ENCODE measurements at places on chromosomes 11 and 22. TPM values are rescaled to one million over a fixed set of nuclear protein-coding genes. Genes with fewer than 3 reads are reported as not detected.

Gene NCR3LG1
- total RNA-seq = 3.4 TPM

Gene MCAT
- 39.0 TPM for total RNA-seq

Gene ACR
- total RNA-seq = not detected

Gene SAA4
- not detected for total RNA-seq

Gene NXPE1
- not detected for total RNA-seq

Gene PRPF19
- total RNA-seq = 297 TPM

Gene SPTBN2
- total RNA-seq = 0.82 TPM

Gene TTC12
- 7.5 TPM for total RNA-seq

Gene RASSF10
- not detected for total RNA-seq

Gene VPREB1
- not detected for total RNA-seq

Gene AIFM3
- 0.78 TPM for total RNA-seq

- DNase-seq = no peak
These were observed 82.9 kb upstream of the THY1 start for GRCh38 chr11:119505861-119506260.

DNA sequence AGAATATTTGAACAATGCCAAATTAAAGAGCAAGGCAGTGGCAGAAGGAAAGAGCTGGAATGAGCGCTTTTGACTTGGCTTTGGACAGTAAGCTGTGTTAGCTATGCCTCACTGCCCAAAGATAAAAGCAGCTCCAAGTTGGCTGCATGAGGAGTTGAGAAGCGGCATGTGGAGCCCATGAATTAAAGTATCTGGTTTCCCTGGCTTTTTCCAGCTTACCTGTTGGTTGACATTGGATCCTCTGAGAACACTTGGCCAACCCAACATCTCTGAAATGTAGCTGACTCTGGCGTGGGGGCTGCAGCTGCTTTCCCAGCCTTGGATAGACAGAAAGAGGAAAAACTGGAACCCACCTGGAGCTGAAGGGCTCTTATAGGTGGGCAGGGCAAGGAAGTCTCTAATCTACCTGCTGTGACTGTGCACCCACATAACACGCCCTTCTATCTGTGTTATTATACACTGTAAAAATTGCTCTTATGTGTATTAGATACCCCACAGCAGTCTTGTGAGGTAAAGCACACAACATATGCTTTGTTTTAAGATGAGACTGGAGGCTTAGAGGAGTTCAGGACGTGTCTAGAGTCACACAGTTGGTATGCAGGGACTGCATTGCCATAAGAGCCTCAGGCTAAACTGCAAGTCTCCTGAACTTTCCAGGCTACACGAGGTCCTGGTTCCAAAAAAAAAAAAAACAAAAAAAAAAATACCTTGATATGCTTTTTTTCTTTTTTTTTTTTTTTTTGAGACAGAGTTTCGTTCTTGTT lies 5.8 kb downstream of the UBASH3B start:
- no peak for DNase-seq

DNA sequence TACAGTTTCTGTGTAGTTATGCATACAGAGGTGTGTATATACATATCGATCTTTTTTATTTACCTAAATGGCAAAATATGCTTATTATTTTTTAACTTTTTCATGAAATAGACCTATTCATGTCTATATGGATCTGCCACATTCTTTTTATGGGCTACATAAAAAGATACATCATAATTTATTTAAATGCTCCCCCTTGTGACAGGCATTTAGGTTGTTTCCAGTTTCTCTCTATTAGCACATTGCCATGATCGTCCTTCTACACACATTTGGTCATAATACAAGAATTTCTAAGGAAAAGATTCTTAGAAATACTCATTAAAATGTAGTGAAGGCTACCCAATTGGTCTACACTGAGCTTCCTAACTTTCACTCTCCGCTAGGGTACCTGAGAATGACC lies 1067.4 kb downstream of the OPCML start:
- DNase-seq = no peak

DNA sequence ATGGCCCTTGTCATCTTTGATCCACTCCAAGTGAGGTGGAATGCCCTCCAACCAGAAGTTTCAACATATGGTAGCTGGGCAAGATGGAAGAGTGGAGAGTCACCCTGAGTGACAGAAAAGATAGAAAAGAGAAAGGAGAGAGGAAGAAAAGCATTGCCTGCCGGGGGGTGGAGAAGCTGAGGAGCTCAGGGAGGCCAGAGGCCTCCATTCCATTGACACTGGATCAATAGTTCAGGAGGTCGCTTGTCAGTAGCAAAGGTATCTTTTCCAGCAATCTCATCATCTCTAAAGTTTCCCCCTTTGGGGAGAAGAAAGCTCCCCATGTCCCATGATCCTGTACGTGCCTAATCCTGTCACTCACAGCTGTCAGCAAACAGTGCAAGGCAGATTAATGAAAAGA lies 6.7 kb upstream of the C1QTNF6 start:
- DNase-seq = no peak

DNA sequence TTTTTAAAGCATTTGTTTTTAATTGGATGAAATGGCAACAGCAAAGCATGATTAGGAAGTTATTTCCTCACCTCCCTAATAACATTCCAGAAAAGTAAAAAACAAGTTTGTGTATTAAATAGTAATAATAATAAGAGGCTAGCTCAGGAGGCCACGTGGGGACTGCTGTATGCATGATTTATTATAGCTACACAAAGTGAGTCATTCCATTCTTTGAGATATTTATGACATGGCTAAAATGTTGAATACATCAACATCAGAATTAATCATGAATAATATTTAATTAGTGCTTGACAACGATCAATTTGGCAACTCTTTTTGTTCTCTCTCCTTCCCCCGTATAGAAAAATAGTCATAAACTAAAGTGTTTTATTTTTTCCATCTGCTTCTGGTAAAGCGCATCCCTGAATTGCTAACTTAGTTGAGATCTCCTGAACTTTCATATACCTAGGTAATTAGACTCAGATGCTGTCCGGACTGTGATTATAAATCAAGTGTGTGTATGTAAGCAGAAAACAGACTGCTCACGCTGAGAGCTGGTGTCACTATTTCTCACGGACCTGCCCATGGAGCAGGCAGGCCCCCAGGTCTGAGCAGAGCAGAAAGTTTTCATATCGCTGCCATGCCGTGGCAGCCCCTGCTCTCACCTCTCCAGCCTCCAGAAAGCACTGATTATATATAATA lies 125.7 kb downstream of the WT1 start:
- no peak for DNase-seq

- no peak for DNase-seq
These were observed 106.3 kb upstream of the CARD18 start for GRCh38 chr11:105245781-105246315.

GRCh38 chr11:17548444-17548843 lies 1.4 kb downstream of the OTOG start:
- no peak for DNase-seq

DNA sequence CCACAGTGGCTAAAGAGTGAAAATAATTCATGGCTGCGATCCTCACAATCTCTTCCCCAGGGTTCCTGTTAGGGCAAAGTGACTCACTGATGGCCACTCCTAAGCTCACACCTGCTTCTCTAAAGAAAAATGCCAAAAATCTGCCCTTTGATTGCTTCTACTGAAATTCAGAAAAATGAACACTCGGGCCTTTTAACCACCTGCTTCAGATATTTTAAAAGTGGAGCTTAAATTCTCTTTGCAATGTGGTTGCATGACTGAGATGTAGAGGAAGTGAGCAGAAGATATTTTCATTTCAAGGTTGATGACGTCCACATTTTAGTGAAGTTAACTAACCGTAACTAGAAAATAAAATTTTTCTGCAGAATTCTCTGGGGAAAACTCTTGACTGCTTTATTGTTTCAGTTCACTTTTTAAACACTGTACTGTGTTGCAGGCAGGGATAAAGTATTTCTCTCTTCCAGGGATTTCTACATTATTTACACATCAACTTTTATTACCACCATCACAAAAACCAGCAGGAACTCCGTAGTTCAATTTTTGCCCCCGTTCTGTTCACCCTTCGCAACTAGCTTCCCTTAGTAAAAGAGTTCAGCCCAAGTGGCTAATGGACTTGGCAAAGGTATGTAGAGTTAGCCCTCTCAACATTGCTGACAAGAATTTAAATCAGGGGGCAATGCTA lies 8.5 kb downstream of the RAB30 start:
- no peak for DNase-seq

DNA sequence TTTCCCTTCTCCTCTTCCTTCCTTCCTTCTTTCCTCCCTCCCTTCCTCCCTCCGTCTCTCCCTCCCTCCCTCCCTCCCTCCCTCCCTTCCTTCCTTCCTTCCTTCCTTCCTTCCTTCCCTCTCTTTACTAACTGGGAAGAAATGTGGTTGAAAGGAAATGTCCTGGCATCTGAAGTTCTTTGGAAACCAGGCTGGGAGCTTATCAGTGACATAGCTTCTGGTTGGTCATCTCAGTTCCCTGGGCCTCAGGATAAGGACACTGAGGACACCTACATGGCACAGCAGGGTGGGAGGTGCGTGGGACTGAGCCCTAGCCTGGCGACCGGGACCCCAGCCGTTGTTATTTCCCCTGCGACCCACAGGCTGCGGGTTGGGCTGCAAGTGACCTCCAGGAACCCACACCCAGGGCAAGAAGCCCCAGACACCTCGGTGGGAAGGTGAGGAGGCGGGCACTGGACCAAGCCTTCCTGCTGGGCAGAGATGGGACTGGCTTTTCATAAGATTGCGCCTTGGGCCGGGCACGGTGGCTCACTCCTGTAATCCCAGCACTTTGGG lies 1486.5 kb downstream of the TBC1D22A start:
- no peak for DNase-seq

DNA sequence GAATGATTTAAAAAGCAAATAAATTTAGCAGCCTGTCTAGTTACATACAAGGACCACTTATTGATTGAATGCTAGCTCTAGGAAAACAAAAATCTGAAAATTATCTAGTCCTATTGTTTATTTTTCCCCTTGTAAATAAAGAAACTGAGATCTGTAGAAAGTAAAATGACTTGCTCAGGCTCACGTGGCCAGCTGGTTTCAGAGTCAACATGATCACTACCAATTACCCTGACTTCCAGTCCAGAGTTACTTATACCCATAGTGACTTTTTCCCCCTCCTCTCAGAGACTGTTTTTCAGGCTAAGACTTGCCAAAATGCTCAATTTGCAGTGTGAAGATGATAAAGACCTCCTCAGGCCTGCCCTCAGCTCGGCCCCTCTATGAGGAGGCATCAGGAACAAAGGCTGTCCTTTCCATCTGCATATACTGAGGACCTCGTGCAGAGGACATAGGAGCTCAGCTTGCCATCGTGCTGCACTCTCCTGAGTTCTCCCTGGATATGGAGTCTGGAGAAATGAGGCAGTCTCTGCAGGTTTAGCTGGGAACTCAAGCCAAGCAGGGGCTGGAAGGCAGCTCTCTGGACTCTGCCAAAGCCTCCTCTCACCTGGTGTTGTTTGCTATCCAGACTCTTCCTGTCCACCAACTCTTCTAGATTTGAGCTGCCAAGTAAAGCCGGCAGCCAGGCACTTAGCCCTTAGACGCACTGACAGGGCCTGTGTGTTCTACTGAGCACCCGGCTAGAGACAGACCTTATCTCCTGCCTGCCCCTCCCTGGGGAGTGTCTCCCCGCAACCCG lies 883.3 kb downstream of the NTM start:
- no peak for DNase-seq

DNA sequence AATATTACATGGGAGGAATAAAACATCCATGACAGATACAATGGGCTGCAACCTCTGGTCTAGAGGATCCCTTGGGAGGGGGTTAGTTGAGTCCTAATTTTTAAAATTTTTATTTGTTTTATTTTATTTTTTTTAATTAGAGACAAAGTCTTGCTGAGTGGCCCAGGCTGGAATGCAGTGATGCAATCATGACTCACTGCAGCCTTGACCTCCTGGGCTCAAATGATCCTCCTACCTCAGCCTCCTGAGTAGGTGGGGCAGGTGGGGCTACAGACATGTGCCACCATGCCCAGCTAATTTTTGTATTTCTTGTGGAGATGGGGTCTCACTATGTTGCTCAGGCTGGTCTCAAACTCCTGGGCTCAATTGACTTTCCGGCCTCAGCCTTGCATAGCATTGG lies 43.1 kb downstream of the FDX1 start:
- DNase-seq = no peak

DNA sequence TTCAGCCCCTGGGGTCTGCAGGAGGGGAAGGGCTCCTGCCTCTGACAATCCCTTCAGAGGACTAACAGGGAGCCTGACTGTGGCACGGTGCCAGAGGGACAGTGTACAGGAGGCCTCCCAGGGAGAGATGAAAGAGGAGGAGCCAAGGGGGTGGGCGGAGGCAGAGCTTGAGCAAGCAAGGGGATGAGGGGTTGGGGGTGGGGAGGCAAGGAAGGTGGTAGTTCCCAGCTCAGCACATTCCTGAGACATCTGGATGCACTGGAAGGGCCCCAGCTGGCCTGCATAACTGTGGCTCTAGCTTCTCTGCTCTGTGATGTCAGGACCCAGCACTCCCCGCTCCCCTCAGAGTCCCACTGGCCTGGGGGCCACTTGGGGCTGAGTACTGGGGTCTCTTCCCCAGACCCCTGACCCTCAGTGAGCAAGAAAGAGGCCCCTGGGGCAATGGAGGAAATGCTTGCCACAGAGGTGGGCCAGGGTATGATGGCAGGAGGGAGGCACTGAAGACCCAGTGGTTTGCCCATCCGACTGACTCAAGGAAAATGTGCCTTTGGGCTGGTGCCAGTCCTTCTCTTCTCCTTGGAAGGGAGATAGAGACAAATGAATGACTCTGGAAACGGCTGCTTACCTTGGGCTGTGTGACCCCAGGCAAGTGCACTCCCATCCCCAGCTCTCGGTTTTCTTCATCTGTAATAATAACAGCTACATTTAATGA lies 13.3 kb downstream of the CREB3L1 start:
- DNase-seq = no peak

DNA sequence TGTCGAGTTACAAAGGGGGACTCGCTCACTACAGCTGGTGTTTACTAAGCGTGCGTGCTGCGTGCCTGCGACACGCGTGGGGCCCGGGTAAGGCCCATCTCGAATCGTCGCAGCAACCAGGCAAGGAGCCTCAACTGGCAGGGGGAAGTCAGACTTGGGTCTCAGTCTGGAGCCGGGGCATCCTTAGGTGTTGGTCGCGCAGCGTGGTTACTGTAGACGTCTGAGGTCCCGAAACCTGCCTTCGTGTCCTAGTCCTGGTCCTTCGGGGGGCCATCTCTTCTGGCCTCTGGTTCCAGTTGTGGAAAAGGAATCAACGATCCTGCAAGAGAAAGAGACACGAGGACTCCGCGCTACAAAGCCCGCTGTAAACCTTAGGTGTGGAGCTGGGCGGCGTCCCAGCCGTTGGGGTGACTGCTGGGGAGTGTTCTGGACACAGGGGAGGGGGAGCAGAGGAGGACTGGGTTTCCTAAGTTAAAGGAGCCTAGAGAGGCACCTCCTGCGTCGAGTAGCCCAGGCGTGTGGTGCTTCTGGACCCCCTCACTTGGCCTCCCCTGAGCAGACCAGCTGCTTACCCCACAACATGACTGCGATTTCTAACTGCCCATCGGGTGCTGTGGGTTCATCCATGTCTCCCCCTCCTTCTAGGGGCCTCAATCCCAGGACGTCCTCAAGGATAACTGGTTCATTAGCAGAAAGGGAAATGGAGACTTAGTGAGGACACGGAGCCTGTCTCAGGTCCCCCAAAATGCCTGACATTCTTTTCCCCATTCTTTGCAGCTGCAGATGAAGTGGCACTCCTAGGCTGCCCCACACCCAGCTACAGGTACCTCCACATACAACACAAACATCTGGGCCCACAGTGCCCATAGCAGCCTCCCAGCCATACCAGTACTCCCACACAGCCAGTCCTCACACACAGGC lies 4.9 kb upstream of the WNT11 start:
- DNase-seq = no peak
